ENCODE measurements at places on chromosomes 5 and 9.
A peak's percentile ranks its signal among the peaks of the same experiment; 100 is the strongest.

GRCh38 chr5:122118356-122118948 is 10.9 kb upstream of the ZNF474 start:
- DNase-seq = no peak

- DNase-seq = no peak
Measured at GRCh38 chr9:7974335-7974960, 174.9 kb upstream of the DMAC1 start.

- DNase-seq = no peak
Measured at GRCh38 chr5:102481054-102481715, 17.6 kb downstream of the SLCO6A1 start.

DNA sequence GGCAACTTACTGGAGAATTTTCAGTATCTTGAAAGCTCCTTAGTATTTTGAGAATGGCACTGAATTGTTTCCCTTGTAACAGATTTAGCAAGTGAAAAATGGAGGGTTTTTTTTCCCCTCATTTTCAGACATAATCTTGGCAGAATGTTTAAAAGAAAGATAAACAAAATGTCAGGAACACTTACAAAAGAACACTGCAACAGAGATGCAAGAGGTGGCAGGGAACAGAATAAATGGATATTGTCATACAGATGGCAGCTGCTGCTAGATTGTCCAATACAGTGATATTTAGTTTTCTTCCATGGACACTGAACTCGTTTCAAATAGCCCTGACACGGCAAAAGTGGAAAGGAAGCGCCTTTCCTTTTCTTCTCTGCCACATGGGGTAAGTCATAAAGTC is 76.9 kb upstream of the ZNF608 start:
- no peak for DNase-seq

- peak; percentile 28 for DNase-seq
Measured at GRCh38 chr9:93154293-93154903, 20.3 kb upstream of the NINJ1 start.

DNA sequence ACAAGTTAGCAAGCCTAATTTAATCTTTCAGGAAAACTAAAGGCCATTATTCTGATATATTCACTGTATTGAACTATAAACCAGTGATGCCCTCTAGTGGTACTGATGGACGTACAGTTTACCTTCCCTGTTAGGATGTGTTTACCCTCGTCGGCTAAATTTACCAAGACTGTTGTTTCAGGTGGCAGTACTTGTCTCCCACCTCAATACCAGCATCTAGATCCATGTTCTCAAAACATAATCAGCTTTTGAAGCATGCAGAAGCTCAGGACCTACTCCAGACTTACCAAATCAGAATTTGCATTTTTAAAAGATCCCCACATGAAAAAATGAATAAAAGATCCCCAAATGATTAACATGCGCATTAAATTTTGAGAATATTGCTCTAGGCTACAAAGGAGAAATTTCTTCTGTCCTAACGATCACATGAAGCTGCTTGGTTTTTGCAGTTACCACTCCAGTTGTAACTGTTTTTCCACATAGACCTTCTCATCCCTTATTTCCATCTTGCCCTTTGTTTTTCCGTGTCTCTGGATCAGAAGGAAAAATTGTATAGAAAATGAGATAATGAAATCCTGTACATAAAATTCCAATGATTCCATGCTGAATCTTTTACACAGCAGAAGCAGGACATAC is 3.2 kb upstream of the BAAT start:
- DNase-seq = no peak

DNA sequence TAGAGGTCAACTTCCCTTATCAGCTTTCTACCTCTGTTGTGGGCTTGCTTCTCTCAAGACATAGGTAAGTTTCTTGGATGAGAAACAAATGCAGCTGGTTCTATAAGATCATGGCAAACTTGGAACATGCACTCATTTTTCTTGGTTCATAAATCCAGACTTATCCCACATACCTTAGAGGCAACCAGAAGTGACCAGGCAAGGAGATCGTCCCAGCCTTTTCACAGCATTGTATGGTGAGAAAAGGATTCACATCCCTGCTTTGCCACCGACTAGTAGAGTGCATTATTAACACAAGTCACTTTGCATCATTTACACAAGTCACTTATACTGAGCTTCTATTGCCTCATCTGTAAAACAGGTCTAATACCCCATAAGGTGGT is 35.4 kb downstream of the LHFPL2 start:
- DNase-seq = no peak

GRCh38 chr5:179302499-179303185 is 42.6 kb downstream of the ADAMTS2 start:
- no peak for DNase-seq

DNA sequence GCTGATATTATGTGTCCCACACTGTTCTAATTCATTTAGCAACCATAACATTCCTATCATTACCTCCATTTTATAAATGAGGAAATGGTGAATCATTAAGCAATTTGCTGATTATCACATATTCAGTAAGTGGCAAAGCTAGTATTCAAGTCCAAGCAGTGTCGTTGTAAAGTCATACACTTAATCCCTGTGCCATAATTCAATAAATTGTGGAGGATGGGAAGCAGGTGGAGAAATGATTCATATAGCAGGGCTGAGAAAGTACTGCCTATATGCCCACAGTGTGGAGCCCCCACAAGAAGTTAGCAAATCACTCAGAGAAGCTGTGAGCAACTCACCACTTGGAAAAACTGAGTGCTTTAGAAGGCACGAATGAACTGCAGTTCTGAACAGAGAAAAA is 691.0 kb downstream of the PTPRD start:
- no peak for DNase-seq

- DNase-seq = no peak
Measured at GRCh38 chr9:28050046-28050445, 476.8 kb upstream of the C9orf72 start.

DNA sequence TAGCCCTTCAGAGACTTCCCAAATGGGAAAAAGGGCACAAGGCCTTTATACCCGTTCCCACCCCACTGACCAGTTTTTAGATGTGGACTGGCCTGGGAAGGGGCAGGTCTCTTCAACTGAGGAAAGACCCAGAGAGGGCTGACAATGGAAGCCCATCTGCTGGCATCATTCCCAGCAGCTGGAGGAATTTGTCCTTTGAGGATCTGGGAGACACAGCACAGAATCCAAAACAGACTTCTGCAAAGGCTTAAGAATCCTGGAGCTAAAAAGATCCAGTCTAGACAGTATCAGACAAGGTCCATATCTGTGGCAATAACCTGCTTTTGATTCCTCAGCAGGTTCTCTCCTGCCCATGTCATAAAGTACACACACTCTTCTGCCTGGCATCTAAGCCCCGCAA is 329.2 kb downstream of the TMEM167A start:
- no peak for DNase-seq
